H7 (cell line): ENCODE measurements at places on chromosomes 3 and 15.

GRCh38 chr3:143134471-143134870 is 14.9 kb downstream of the CHST2 start:
- no peak for DNase-seq

DNA sequence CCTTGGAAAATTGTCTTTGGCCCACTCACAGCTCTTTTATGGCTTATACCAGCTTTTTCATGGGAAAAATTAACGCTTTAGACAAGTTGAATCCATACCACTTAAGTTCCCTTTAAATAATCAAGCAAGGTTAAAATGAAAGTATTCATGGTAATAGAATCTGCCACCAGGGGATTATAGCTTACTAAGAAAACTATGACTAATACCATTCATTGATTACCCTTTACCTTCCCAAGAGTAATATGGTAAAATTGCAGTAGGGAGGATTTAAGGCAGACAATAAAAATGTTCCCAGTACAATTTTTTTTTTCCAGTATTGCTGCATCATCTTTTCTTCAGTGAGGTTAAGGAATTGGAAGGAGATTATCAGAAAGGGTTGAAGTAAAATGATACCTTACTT is 641.1 kb upstream of the NAALADL2 start:
- DNase-seq: no peak

DNA sequence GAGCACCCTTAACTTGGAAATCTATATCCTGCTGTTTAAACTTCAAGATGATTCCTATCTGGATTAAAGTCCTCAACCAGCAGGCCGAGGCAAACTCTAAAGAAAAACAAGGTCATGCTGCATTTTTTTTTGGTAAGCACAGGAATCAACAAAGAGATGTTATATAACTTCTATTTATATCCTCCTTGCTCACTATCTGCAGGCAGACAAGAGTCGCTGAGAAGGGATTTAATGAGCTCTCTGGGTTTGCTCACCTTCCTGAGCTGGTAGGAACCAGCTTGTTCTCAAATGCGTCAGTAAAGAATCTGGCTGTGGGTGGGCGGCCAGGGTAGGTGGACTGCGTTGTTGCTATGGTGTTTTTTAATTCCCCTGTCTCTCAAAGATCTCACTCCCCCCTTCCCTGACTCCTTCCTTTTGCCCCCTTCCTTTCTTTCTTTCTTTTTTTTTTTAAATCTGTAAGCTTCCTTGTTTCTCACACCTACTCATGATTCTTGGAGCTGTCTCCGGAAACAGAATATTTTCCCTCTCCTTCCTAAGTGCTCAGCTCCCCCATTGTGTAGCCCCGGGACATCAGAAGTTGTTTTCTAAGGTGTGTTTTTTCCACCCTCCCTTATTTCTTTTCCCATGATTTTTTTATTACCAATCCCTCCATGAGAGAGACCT is 228.8 kb upstream of the BHLHE40 start:
- DNase-seq: peak; percentile 35

DNA sequence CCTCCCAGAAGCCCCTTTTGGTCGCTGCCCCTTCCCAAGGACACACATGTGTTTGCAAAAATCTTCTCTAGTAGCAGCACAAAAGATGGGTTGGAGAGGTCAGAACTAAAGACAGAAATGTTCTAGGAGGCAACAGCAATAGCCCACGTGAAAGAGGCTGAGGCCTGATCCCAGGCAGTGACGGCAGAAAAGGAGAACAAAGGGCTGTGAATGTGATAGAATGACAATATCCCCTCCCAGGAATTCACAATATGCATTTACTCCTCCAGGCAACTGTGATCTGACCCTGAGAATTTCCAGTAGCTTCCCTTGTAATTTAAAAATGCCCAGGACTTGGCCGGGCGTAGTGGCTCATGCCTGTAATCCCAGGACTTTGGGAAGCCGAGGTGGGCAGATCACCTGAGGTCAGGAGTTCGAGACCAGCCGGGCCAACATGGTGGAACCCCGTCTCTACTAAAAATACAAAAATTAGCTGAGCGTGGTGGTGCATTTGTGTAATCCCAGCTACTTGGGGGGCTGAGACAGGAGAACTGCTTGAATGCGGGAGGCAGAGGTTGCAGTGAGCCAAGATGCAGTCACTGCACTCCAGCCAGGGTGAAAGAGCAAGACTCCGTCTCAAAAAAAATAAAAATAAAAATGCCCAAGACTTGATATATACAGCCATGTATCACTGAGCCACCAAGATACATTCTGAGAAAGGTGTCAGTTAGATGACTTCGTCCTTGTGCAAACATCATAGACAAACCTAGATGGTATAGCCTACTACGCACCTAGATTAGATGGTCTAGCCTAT is 43.6 kb upstream of the PIAS1 start:
- DNase-seq: peak; percentile 54

DNA sequence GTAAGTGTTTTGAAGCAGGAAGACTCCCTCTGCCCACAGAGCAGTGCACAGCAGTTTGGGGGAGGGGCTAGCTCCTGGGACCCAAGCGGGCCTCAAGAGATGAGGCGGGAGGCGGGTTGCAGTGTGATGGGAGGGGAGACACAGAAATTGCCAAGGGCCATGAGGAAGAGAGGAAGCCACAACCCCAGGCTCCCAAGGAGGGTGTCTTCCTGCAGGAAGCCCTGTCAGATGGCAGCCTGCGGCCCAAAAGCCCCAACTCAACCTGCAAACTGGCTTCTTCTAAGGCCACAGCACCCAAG is 7.3 kb upstream of the ISLR2 start:
- peak; percentile 86 for DNase-seq

DNA sequence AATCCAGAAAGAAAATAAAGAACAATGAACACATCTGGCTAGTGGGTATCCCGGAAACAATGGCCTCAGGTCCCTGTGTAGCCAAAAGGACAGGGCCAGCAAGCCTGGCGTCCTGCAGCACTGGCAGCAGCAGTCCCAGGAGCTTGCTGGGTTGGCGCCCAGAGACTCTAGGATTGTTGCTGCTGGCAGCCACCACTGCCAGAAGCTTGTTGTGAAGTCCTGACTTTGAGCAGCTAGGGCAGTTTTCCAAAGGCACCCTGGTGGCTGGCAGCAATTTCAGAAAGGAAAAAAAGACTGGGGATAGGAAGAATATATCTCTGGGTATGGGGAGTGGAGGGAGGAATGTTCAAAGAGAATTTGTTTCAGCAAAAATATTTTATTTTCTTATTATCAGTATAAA is 11.3 kb downstream of the SHQ1 start:
- DNase-seq: no peak

DNA sequence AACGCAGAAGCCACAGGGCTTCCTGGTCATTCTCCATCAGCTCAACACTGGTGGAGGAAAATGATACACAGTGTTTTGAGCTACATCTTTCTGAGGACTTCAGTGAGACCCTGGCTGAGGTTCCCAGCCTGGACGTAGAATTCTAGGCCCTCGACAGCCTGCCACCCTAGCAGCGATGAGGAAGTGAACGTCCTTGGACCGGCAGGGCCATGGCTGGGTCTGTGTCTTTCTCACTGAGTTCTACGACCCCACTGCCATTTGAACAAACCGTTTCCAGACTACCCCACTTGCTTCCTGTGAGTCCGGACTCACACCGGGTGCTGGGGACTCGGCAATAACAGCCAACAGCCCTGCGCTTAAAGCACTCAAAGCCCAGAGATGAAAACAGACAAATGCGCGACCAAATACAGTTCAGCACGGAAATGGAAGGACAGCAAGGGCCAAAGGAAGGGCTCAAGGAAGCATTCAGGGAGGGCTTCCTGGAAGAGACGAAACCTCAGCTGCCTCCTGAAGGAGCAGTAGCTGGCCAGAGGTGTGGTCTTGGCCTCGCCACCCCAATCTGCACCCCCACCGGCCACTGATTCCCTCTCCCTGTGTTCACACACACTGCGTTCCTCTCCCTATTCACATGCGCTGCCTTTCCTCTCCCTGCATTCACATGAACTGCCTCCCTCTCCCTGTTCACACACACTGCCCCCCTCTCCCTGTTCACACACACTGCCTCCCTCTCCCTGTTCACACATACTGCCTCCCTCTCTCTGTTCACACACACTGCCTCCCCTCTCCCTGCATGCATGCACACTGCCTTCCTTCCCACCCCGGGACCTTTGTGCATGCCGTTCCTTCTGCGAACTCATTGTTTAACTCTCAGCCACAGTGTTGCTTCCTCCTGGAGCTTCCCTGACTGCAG is 136.3 kb upstream of the PRR20G start:
- no peak for DNase-seq

GRCh38 chr3:66047311-66048050 is 8.8 kb upstream of the MAGI1 start:
- no peak for DNase-seq

DNA sequence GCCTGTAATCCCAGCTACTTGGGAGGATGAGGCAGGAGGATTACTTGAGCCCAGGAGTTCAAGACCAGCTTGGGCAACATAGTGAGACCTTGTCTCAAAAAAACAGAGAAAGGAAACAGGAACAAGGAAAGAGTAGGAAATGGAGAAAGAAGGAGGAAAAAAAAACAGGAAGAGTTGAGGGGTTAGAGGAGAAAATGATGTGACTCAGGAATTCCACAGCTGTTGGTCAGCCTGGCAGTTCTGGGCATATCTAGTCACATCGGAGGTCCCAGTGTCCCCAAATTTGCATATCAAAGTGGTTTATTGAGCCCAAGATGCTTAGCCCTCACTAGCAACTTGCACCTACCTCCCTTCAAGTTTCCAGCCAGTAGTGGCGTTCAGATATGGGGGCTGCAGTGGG is 18.8 kb upstream of the JMJD7 start:
- DNase-seq: peak; percentile 21

DNA sequence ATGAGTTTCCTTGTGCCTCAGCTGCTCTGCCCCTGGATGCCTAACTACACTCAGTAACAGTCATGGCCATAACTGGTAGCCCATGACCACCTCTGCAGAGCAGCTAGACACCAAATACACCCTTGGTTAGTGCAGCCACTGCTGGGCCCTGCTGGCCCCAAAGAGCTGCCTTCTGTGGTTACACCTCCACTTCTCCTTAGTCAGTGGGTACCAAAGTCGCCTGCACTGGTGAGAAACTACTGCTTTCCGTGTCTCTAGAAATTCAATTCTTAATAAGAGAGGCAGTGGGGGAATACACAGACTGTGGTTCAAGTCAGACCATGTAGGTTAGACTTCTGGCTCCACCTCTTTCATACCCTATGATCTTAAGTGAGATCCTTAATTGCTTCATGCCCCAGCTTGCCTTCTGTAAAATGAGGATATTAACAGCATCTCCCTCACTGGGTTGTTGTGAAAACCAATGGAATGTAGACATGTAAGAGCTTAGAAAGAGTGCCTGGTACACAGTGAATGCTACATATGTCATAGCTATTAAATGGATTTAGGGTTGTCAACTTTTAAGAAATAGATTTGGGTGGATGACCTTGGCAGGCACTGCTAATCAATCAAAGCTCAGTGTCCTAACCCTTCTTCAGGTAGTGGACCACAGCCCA is 18.2 kb downstream of the HEG1 start:
- no peak for DNase-seq

GRCh38 chr3:141898908-141899307 is 22.5 kb downstream of the ATP1B3 start:
- DNase-seq: no peak
